Dermis blood vessel endothelial cell (primary cell): ENCODE measurements at places on chromosomes 16 and 17.

DNA sequence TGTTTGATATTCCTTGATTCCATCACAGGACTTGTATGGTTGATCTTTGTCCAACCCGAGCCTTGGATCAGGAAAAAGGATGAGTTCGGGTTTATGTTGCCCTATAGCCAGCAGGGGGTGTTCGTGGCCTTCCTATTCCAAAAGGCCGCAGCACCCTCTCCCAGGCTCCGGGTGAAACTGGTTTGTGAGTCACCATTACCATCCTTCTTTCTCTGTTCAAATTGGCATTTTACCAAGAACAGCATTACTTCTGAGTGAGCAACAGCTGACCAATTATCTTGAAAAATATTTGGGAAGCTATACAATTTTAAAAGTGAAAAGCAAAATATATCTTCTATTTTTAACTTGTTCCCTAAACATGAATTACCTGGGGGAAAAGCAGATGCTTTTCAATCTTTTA, 24.3 kb upstream of the KRT20 start:
- peak; percentile 93 for DNase-seq

- no peak for DNase-seq
Measured at GRCh38 chr16:72913551-72913950, 134.4 kb downstream of the ZFHX3 start.

- no peak for DNase-seq
Measured at GRCh38 chr16:56067406-56067805, 123.9 kb upstream of the GNAO1 start.

DNA sequence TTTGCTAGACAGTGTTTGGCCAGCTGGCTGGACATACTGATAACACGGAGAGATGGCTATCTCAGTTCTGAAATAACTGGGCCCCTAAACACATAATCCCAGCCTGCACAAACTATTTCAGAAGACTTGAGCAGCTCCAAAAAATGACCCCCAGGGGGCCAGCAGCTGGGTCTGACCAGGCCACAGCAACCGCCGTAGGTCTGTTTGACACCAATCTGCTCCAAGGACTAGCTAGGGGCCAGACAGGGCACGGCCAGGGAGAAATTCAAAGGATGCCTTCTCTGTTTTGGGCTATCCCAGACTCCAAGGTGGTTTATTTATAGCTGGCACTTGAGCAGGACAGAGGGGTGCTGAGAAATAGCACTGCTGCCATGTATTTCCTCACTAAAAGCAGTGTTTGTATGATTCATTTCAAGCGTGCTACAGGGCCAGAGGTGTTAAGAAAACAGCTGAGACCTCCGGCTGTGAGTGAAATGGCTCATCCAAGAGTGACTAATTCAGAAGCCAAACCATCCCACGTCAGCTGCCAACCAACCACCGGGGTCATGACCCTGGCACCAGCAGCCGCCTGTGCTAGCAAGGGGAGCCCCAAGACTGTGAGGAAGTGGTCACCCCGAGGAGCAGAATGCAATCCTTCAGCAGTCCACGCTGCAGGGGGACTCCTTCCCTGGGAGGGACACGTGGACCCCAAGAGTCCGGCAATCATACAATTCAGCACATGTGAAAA, 5.7 kb downstream of the GGA2 start:
- peak; percentile 91 for DNase-seq

DNA sequence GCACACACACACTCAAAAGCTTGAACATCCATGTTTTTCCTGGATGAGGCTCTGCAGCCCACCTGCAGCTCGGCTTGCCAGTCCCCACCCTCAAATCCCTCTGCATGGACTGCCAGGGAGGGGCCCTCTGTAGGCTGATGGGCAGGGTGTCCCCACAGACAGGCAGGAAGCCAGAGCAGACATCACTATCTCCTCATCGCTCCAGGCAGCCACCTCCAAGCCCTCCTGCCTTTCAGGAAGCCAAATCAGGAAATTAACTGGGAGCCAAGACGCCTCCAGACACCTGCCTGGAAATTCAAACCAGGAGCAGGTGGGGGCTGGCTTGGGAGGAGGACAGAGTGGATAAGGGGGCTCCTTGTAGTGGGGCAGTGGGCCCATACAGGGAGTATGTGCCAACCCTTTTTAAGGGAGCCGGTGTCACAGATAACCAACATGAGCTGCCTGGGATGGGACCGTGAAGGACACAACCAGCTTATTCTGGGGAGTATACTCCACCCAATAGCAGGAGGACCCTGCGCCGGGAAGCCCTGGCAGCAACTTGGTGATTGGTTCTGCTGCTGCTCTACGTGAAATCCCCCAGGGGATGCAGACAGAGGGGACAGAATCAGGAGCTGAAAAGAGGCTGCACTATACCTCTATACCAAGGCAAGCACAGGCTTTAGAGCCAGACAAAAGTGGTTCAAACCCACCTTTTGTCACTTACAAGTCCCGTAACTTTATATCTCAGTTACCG, 139.1 kb downstream of the CCT6B start:
- no peak for DNase-seq

DNA sequence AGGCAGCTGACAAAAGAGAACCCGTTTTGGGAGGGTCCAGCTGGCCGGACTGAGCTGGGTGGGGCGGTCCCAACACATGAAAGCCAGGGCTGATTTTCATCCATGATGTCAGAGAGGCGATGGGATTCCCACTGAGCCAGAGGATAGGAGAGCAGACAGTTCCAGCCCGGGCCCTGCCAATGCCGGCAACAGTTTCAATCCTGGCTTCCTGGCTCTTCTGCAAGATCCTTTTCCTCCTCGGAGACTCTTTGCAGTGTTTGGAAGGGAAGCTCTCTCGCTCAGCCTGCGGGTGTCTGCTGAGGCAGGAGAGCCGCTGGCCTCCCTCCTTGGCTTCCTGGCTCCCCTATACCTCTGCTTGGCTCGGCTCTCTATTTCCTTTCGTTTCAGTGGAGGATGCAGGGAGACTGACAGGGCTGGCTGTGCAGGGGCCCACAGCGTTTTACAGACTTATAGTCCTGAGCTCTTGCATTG, 145.5 kb upstream of the SOX9 start:
- DNase-seq: no peak

- DNase-seq: peak; percentile 91
Measured at GRCh38 chr16:48318630-48319029, 66.6 kb downstream of the SIAH1 start.

- no peak for DNase-seq
Measured at GRCh38 chr16:82040296-82040695, 5.2 kb downstream of the HSD17B2 start.

GRCh38 chr17:206941-207560, 25.6 kb upstream of the DOC2B start:
- no peak for DNase-seq

DNA sequence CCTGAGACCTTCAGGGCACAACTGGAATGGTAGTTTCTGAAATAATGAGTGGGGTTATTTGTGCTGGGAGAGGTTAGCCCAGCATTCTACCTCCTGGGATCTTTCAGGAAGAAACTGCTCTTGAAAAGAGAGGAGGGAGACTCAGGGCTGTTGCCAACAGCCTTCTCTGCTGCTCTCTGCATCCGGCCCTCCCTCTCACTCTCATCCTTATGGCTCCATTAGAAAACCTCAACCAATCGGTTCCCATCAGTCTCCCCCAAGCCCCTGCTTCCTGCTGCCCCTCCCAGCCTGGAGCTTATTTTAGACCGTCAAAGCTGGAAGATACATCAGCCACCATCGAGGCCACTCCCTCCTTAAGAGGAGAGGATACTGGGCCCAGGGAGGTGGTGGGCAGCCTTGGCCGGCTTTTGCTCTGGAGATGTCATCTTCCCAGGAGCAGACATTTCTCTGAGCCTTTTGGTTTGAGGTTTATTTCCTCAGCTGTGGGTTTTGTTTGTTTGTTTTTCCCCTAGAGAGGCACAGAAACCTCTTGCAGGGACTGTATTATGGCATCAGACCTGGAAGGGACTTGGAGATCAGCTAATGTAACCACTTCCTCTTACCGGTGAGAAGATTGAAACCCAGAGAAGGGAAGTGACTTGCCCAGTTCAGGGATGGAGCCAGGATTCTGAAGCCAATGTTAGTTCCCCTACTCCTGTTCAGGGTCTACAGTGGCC, 2.7 kb downstream of the MPRIP start:
- peak; percentile 50 for DNase-seq

DNA sequence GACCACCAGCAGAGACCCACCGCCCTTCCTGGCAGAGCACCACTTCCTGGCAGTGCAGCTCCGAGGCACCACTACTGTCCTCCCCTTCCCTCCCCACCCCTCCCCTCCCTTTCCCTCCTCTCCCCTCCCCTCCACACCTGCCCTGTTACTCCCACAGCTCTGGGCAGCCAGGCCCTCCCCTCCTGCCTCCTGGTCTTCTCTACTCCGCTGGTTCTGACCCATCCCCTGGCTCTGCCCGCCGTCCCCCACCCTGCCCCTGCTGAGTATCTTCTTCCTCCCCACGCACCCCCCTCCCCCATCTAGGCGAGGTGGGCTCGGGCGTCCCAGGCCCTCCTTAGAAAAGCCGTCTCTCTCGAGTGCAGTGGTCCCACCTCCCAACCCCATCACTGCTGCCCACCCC, 77.7 kb downstream of the AMFR start:
- no peak for DNase-seq

DNA sequence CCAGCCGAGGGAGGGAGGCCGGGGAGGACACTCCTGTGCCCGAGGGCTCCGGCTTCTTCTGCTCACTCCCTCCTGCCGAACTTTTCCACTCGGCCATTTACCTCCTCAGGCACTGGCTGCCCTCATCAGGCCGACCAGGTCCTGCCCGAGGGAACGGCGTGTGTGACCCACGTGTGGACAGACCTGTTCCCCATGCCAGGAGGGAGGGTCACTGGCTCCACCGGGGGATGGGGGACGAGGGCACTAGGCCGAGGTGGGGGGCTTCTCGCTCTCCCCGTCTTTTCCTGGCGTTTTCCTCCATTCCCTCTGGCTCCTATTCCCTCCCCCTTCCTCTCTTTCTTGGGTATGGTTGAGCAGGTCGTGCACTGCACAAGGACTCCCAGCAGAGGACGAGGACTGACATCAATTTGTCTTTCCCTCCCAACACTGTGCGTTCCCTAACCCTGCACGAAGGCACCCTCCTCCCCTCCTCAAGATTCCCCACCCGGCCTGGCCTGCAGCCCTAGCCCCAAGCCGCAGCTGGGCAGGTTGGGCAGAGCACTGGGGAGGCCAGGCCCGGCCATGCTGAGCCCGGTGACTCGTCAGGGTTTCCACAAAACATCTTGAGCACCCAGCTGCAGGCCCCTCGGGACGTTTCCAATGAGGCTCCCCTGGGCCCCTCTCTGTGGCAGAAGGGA, 3.2 kb upstream of the IL17C start:
- peak; percentile 25 for DNase-seq

GRCh38 chr17:75240394-75241142, 20.8 kb downstream of the GGA3 start:
- peak; percentile 73 for DNase-seq
